ENCODE measurements at places on chromosomes 5 and 9. TPM values are rescaled to one million over a fixed set of nuclear protein-coding genes. Genes with fewer than 3 reads are reported as not detected.

OTULINL gene
- 0.17 TPM for total RNA-seq

LCN9 gene
- not detected for total RNA-seq

NDUFS6 gene
- total RNA-seq, result 31.8 TPM

CCNG1 gene
- total RNA-seq, result 449 TPM

SPINK5 gene
- total RNA-seq, result not detected

LCN15 gene
- not detected for total RNA-seq

SAPCD2 gene
- 0.26 TPM for total RNA-seq

GRXCR2 gene
- not detected for total RNA-seq

PCDHB14 gene
- total RNA-seq, result 0.77 TPM

RASGRF2 gene
- 12.1 TPM for total RNA-seq

RASGEF1C gene
- total RNA-seq, result under 0.01 TPM

CENPK gene
- total RNA-seq, result 4.9 TPM
